ENCODE measurements at places on chromosomes 5 and 9. TPM values are rescaled to one million over a fixed set of nuclear protein-coding genes. Genes with fewer than 3 reads are reported as not detected.

Gene STOML2
- total RNA-seq: 111 TPM

Gene ERMP1
- 50.8 TPM for total RNA-seq

Gene FIBCD1
- 32.9 TPM for total RNA-seq

- H3K36me3 ChIP-seq: no peaks in the 10 kb centered on the region
- H3K4me1 ChIP-seq: no peaks in the 10 kb centered on the region
- no peak overlapping the region for H3K4me3 ChIP-seq
- DNase-seq: no peak
Observed at GRCh38 chr5:55568654-55569512, 34.1 kb upstream of the PLPP1 start.

- no peaks in the 10 kb centered on the region for H3K27me3 ChIP-seq
- H3K4me3 ChIP-seq: no peak overlapping the region
- H3K36me3 ChIP-seq: no peaks in the 10 kb centered on the region
- DNase-seq: no peak
Observed at GRCh38 chr5:67817652-67818051, 397.9 kb upstream of the PIK3R1 start.

GRCh38 chr5:96426831-96427230 lies 6.2 kb downstream of the PCSK1 start:
- H3K4me1 ChIP-seq: no peaks in the 10 kb centered on the region
- H3K36me3 ChIP-seq: no peaks in the 10 kb centered on the region
- H3K27me3 ChIP-seq: peaks cover 2% of the 10 kb centered on the region

GRCh38 chr5:178425621-178426068 lies 164.5 kb downstream of the COL23A1 start:
- H3K36me3 ChIP-seq: no peaks in the 10 kb centered on the region
- H3K4me3 ChIP-seq: no peak overlapping the region
- DNase-seq: no peak
- H3K27me3 ChIP-seq: no peaks in the 10 kb centered on the region

DNA sequence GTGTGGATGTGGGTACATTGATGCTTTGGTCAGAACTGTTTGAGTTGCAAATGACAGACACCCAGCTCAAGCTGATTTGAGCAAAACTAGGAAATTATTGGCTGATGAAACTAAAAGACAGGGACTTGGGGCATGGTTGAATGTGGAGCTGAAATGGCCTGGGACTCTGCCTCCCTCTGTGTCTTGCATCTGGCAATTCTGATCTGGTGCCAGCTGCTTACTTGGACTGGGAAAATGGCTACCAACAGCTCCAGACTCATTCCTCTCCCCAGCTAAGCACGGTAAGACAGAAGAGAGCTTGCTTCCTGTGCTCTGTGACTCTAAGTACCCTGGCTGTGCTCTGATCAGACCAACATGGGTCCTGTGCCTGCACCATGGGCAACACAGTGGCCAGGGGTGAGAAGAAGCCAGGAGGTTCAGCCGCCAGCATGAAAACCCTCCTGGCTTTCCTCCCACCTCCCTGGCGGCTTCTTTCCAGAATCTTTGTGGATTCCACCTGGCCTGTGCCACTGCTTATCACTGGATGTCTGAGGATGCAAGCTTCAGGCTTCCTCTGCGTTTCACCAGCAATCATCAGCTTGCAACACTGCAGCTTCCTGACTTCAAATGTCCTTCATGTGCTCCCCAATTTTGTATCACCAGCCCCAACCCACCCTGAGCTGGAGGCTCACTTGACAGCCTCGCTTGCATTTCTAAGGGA lies 44.1 kb downstream of the C5orf15 start:
- H3K36me3 ChIP-seq: no peaks in the 10 kb centered on the region
- H3K27ac ChIP-seq: no peak overlapping the region
- no peak for DNase-seq
- H3K4me3 ChIP-seq: no peak overlapping the region
- no peaks in the 10 kb centered on the region for H3K27me3 ChIP-seq
- no peaks in the 10 kb centered on the region for H3K4me1 ChIP-seq

GRCh38 chr5:163658702-163659567 lies 153.5 kb downstream of the MAT2B start:
- H3K27me3 ChIP-seq: no peaks in the 10 kb centered on the region
- H3K4me3 ChIP-seq: no peak overlapping the region
- no peak overlapping the region for H3K27ac ChIP-seq
- DNase-seq: no peak
